ENCODE measurements at places on chromosomes 4 and X.

GRCh38 chr4:70606459-70606858, 14.4 kb downstream of the AMBN start:
- no peak for DNase-seq

- peak; percentile 15 for DNase-seq
Observed at GRCh38 chrX:22246620-22247019, 26.1 kb upstream of the CBLL2 start.

- DNase-seq = no peak
Observed at GRCh38 chr4:187685247-187685646, 310.3 kb upstream of the ZFP42 start.

DNA sequence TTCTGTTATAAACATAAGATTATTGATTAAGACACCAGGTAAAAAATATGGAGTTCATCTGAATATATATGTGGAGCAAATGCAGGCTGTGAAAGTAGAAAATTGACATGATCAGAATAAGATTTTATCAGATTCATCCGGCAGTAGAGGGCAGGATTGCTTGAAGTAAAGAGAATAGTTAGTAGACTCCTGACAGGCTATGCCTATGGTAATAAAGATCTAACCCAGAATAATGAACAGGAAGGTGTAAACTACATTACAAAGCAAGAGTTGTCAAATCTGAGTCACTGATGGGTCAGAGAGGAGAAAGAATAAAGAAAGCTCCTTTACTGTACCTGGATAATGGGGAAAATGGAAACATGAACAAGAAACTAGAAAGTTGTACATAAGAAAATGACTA, 20.8 kb upstream of the TMEM184C start:
- no peak for DNase-seq

All from NCI-H526 treated with DMSO at 0.1 percent for 48 hours (cell line).